T-helper 2 cell (primary cell): ENCODE measurements at places on chromosomes 4 and X.

DNA sequence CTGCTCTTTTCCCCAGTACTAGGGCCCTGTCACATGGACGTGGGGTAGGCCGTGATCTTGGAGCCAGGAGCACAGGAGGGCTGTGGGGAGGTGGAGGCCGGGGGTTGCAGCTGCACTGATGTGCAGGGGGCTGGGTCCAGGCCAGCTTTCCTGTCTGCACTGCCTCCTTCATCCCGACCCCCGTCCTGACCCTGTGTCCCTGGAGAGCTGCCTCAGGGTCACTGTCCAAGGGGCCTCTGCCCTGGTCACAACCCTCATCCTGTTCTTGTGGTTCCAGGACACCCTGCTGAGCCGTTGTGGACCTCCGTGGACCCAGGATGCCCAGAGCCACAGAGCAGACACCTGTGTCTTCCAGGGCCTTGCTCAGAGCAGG, 91.7 kb upstream of the ADRA2C start:
- DNase-seq = no peak

DNA sequence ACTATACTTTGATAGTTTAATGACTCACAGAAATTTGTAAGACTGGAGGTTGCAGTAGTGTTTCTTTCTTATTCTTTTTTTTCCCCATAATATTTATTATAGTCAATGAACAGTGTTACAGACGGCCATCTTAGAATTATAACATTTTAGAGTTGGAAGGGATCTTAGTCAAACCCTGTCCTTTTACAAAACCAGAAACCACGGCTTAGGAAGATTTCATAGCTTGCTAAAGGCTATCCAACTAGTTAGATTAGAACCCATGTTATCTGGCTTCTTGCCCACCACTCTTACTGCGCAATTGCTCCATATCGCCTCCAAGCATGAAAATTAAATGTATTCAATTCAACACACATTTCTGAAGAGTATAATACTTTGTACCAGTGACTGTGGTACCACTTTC, 1.1 kb downstream of the XIAP start:
- DNase-seq = no peak

DNA sequence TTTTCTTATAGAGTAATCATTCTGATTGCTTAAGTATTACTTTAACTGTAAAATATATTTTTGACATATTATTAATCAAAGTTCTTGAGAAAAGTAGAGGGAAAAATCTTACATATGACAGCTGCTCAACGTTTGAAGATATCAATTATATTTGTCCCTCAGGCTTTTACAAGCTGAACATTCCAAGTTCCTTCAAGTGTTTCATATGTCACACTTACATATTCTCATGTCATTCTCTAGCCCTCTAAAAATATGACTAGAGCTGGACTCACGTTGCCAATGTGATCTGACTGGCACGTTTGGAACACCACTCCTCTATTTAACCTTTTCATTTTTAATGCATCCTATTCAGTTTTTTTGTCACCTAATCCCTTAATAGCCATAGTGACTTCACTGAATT, 492.9 kb downstream of the PCDH18 start:
- DNase-seq = no peak

DNA sequence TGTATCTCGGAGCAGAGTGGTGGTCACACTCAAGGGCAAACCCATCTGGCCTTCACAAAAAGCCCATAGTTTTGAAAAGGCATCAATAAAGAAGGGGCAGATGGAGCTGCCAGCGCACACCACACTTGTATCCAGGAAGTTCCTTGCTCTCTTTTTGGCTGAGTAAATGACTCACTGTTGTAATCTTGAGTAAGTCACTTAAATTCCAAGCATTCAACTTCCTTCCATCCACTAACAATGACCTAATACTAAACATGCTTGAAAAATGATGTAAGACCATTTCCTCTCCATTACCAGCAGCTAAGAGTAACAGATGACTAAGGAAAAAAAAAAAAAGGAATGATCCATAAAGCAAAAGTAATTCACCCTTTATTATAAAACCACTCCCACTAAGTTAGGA, 32.4 kb upstream of the MYOZ2 start:
- no peak for DNase-seq

GRCh38 chrX:28670074-28670473, 82.8 kb downstream of the IL1RAPL1 start:
- DNase-seq = no peak

DNA sequence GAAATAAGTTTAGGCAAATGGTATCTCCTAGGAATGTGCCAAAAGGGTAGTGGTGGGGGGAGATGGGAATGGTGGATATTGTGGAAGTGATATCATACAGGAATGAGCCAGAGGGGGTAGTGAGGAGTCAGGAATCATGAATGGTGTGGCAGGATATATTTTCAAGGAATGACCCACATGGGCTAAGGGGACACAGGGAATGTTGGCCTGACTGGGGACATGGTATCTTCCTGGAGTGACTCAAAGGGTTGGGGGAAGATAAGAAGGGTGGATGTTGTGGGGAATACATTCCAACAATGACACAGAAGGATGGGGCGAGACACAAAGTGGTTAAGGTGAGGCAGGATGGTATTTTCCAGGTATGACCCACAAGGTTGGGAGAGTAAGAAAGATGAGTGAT, 60.6 kb downstream of the MAOA start:
- DNase-seq = no peak

DNA sequence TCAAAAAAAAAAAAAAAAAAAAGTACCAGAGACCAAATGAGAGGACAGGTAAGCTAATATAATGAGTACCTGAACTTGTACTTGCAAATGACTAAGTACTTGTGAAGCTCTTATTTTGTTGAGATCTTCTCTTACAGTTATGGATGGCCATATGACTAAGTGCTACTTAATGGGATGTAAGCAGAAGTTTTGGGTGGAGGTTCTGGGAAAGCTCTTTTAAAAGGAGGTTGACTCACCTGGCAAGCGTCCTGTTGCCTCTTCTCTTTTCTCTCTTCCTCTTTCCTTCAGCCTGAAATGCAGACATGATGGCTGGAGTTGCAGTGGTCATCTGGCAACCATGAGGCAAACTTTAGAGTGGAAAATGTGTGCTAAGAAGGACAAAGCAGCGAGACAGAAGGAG, 36.9 kb upstream of the MED14 start:
- DNase-seq = no peak
